ENCODE measurements at places on chromosomes 3 and 15.

DNA sequence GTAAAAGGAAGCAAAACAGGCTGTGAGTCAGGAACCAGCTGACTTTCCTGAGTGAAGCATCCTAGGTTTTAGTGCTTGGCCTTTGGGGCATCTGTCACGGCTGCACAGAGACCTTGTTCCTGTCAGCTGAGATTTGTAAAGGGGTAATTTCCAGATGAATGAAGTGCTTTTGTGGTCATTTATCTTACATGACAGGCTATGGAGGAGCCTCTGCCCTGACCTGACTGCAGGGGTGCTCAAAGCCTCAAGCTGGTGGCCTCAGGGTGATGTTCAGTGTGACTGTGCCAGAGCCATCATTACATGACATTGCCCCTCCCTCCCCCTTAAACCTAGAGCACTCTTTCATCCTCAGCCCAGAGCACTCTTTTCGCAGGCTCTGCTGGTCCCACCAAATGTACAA, 132.5 kb downstream of the ARNT2 start:
- DNase-seq: no peak

GRCh38 chr3:196920733-196921132, 21.6 kb downstream of the NCBP2 start:
- DNase-seq: no peak

DNA sequence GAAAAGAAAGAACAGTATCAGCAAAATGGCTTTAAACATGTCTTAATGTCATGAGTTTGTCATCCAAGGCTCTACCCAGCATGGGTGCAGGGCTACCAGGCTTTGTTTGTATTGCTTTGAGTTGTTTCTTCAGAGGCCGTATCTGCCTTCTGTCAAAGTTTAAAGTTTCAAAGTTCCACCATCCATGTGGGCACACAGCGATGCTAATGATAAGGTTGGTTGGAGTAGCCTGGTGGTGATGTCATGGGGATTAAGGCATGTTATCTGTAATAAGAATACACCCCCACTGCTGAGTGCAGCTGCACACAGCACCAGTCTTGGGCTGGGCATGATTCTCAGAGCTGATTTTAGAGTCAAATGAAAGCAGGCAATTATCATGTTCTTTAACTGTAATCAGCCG, 72.0 kb upstream of the LRTM1 start:
- peak; percentile 69 for DNase-seq

DNA sequence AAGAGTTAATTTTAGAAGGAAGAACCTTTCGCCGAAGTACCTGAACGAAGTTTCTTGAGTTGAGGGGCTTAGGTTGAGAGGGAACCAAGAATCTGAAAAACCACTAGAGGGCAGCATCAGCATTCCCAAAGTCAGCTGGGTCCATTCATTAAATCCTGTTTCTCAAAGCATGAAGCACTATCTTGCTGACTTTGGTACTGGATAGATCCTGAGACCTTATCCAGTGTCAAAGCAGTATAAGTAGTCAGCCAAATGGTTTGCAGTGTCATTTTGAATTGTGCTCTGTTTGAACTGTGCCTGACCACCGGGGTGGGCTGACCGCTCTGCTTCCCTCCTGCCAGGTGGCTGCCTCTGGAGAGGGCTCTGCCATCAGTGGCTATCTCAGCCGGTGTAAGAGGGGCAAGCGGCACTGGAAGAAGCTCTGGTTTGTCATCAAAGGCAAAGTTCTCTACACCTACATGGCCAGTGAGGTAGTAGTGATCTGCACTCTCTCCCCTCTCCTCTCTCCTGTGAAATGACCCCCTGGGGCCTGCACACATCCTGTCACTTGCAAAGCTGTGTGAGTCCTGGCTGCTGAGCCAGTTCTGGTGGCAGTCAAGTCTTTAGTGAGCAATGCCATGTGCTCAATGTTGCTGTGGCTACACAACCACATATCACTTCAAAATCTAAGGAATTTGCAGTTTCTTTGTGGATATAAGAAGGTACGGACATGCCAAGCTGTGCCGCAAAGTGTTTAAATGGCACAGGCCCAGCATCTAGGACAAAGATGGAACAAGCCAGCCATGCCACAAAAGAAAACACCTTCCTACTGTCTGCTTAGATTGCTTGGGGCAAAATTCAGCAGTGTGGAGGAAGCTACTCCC, 21.4 kb upstream of the NR2C2 start:
- DNase-seq: peak; percentile 36

- no peak for DNase-seq
These were observed 9.1 kb upstream of the BFSP2 start for GRCh38 chr3:133390715-133391114.

GRCh38 chr3:52986938-52987337, 58.9 kb downstream of the SFMBT1 start:
- DNase-seq: no peak

- no peak for DNase-seq
These were observed 9.7 kb downstream of the RHCG start for GRCh38 chr15:89486726-89487050.

DNA sequence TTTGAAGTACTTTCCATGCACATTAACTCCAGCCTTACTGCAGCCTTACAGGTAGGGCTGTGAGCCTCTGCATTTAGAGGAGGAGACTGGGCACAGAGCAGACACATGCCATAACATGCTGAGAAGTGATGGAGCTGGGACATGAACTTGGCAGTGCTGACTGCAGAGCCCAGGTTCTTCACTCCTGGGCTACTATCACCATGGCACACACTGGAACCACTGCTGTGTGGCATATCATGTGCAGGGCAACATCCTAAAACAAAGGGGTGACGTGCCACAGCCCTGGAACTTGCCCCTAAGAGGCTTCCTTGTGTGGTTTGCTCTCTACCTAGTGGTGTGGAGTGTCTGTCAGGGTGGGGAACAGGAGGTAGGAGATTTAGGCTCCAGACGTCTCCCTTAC, 25.4 kb downstream of the EHD4 start:
- no peak for DNase-seq

DNA sequence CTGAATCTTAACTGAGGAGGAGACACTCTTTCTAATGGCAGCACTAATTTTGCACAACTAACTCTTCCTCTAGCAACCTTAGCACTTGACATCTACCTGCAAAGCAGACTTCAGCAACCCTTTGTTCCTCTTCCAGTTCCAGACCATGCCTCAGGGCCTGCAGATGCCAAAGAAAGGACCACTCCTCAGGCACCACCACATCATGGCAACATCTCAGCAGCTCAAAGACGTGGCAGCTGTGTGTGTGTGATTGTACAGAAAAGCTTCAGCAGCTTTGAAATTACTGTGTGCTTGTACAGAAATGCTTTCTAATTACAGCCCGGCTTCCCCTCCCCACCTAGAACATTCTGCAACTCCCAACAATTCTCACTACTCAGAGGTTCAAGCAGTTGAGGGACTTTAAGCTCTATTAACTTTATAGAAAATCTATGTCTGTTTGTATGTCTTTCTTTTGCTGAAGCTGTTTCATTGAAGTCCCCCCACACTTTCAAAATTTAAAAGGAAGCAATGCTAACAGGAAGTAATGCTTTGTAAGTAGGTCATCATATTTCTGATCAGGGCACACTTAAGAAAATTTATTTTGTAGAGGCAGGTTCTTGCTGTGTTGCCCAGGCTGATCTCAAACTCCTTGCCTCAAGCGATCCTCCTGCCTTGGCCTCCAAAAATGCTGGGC, 115.2 kb downstream of the CD47 start:
- no peak for DNase-seq

- peak; percentile 75 for DNase-seq
These were observed 89.0 kb upstream of the FGF12 start for GRCh38 chr3:192816351-192816750.

DNA sequence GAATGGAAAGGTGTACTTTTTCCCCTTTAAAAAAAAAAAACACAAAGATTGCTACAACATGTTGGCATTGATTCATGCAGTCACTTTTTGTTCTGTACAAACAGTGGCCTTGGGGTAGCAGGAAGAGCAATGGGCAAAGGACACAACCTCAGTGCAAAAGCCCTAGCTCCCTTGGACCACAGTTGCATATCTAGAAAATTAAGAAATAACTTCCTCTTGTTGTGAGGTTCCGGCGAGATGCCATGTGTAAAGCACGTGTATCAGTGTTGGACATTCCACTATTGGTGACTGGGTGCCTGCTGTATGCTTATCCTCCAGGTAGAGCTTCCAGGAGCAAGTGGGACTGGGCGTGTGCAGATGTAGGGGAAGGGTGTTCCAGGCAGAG, 164.5 kb downstream of the THSD4 start:
- DNase-seq: no peak

DNA sequence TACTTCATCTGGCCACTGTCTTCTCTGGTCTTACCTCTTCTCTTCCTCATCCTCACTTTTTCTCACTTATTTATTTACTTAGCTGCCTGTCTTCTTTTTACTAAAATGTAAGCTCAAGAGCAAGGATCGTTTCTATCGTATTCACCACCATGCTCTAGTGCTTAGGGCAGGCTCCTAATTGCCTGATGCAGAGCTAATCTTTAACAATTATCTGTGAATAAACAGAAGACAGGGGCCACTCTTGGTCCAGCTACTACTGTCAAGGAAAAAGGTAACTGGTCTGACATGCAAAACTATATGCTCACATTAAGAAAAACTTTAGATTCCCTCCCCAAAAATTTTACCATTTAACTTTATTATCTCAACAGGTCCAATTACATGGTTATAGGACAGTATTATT, 17.5 kb downstream of the PIK3R4 start:
- DNase-seq: no peak

GRCh38 chr3:161770484-161771386, 274.1 kb downstream of the OTOL1 start:
- DNase-seq: no peak

DNA sequence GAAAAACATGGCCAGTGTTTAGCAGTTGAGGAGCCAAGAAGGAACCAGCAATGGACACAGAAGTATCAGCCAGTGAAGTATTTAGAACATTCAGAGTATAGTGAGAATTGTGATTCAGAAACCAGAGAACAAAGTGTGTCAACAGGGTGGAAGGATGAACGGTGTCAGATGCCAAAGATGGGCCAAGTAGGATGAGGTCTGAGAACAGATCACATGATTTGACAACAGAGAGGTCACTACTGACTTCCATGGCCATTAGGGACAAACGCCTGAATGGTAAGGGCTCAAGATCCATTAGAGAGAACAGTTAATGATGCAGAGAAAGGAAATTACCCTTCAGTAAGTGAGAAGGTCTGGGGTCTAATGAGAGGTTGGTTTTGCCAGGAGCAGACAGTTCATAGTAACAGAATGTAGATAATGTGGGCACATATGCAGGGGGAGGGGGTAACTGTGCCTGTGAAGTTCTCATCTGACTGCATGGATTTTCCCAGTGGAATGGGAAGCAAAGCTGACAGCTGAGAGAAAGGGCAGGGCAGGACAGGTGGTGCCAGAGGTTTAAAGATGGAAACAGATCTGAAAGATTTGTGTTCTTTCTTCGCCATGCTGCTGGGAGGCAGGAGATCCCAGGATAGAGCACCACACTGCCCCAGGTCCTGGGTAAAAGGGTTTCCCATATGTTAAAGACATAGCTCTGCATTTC, 4.8 kb upstream of the ACAD9 start:
- no peak for DNase-seq

DNA sequence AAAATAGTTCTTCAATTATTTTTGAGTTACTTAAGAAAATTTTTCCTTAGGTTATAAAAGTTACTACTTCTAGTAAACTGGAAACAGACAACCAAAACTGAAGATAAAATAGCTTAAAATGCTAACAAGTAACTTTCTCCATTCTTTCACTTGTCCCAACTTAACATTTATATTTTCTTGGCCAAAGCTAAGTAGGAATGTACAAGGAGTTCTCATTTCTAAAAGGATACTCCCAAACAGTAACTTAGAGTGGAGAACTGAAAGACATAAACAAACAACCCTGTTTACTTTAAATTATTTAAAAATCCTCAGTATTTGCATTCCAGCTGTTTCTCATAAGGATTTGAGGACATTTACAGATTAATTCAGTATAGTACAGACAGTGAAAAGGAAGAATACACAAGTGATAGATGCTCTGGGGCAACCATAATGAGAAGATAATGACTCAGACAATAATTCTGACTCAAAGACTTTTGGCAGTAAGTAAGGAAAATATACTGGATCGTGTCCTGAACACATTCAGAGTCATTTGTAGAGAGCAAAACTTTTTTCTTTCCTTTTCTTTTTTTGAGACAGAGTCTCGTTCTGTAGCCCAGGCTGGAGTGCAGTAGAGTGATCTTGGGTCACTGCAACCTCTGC, 29.2 kb upstream of the ANXA2 start:
- DNase-seq: no peak

DNA sequence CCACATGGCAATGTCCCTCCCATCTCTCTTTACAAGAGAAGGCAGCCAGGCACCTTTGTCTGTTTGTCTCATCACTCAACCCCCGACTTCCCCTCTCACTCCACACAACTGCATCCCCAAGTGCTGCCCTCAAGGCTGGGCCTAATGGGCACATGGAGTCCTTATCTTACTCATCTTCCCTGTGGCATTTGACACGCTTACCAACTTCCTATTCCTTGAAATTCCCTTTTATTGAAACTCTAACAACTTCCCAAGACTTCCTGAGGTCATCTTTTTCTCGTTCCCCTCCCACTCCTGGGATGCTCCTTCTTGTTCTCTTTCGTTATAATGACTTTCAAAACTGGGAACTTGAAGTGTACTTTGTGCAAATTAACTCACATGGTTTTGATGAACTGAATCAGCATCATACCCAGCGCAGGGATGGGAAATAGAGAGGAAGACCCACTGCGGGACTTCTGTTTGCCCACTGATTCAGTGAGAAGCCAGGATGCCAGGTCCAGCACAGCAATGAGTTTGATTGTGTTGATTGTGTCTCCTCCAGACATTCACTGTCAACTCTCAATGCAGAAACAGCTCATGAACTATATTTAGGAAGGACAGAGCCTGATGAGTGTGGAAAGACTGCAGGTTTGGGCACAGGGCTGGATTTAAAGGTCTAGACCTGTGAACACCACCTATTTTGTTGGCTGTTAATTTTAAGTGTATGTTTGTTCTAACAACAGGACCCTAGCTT, 104.7 kb upstream of the TNIK start:
- DNase-seq: no peak

- no peak for DNase-seq
These were observed 284.8 kb upstream of the CFAP20DC start for GRCh38 chr3:59334585-59334984.
